Midbrain (tissue), 1 donor: ENCODE measurements at places on chromosomes 7 and 10.

DNA sequence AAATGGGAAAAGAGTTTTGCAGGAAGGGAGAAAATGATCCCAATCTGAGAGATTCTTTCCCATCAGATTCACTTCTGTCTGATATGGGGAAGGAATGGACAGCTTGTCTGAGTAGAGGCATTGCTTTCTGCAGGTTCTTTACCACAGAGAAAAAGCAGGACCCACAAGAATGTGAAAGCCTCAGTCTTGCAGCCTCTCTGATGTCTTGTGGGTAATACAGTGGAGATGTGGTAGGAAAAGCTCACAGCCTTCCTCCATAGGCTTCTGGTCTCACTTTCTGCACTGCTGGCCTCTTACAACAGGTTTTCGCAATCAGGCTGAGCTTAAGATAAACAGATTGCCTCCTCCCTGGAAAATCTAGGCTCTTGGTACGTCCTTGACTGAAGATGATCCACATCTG lies 551 bp downstream of the IFIT1 start:
- peak; percentile 51 for DNase-seq

GRCh38 chr7:21543528-21544302 lies 876 bp downstream of the DNAH11 start:
- no peak for DNase-seq

DNA sequence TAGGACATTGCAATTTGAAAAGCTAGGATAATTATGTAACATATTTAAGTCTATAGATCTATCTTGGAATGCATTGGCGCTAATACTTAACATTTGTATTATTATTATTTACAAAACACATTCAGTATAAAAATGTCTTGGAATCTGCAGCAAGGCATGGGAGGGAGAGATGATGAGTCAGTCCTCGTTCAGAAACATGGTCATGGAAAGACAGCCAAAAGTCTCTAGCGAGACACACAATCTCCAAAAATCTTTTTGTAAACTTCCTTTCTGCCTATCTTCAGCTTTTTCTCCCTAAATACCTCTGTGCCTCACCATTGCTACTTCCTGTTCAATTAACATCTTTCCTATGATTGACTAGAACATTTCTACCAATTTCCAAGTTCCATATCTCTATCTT lies 188.4 kb upstream of the CACNA2D1 start:
- DNase-seq: no peak

- no peak for DNase-seq
Observed at GRCh38 chr7:148738737-148739535, 40.2 kb downstream of the CUL1 start.

GRCh38 chr7:94492601-94493000 lies 17.0 kb upstream of the CASD1 start:
- DNase-seq: no peak

DNA sequence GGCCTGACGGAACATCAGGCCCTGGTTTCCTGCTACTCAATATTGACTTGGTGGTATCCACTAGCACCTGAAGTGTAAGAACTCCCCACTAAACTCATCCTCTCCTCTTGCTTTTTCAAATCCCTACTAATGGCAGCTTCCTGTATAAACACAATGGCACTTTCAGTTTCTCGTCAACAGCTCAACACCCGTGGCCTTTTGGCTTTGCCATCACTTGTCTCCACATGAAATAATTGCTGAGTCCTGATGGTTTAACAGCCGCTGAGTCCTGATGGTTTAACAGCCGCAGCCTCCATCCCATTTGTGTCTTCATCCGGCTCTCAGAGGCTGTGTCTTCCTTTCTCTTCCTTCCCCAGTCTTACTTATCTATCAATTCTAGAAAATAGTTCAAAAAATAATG lies 261.4 kb upstream of the PITRM1 start:
- DNase-seq: no peak

- no peak for DNase-seq
Observed at GRCh38 chr7:84714765-84715164, 472.1 kb downstream of the SEMA3D start.

DNA sequence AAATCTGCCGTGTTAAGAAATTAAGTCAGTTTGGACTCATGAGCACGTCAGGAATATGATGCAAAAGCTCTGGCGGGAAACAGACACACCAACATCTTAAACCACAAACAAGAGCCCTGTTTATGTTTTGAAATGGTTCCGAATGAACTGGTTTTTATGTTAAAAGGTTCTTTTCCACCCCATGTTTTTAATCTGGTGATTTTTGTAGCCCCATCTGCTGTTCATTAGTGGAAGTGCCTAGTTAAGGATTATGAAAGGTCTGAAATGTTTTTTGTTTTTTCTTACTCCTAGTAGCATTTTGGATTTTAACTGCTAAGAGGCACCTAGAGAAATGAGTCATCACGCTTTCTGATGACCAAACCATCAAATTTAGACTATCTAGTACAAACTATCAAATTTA lies 404.1 kb upstream of the MKI67 start:
- peak; percentile 36 for DNase-seq

- DNase-seq: no peak
Observed at GRCh38 chr10:60788544-60788943, 10.3 kb downstream of the CDK1 start.

DNA sequence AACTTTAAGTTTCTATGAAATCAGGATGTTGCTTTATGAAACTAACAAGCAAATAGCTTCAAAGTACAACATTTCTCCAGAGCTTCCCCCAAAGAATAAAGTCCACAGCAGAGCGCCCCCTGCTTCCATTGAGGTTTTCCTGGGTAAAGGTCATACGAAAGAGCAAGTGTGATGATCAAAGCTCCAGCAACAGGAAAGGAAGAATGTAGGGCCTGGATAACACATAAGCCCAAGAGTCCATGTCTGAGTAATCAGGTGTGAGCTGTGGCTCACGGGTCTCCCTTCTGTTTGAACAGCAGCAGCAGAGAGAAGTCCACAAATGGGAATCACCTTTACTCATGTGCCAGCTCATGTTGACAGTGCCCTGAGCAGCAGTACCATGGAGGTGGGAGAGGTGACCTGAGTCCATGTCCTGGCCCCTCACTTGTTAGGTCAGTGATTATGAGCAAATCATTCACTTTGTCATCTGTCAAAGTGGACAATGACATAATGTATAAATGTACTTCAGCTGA lies 50.5 kb downstream of the MRPL32 start:
- no peak for DNase-seq

DNA sequence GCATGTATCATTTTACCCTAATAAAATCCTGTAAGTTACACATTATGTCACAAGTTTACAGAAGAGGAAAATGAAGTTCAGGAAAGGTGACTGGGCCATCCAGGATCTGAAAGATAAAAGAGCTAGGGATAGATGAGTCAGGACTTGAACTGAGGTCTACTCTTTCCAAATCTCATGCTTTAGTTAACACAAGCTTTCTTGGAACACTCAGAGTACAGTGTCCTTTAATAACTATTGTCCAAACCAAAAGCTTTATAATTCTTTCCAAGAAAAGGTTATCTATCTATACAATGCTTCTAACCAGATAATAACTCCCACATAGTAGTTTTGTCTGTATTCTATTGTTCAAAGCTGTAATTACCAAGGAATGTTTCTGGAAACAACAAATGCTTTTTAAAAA lies 164.6 kb downstream of the LRRN3 start:
- DNase-seq: no peak

DNA sequence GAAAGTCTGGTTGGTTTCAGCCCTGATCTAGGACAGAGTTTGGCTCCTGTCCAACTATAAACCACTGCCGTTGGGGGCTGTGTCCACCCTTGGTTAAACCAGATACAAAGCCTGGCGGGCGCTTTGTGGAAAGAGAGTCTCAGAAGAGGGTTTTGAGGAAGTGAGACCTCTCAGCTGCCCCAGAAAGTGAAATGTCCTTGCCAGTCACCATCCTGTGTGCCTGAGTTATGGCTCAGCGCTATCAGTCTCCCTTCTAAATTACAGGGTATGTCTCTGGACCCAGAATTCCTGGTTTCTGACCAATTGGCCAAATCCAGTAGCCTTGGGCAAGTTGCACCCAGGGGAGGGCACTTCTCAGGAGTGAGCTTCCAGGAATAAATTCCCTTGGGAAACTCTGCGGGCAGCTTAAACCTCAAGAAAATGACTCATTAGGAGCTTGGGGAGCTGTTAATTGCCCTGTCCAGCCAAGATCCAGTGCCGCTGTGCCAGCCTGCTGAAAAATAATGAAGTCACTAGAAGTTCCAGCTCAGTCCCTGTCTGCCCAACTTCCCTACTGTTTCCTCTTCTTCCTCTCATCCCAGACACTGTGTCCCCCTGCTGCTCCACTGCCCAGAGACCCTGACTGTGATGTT lies 66.7 kb upstream of the PDZD8 start:
- no peak for DNase-seq

GRCh38 chr10:58963723-58964124 lies 212.7 kb upstream of the PHYHIPL start:
- peak; percentile 97 for DNase-seq

GRCh38 chr7:34084651-34085050 lies 179.3 kb downstream of the BMPER start:
- no peak for DNase-seq

DNA sequence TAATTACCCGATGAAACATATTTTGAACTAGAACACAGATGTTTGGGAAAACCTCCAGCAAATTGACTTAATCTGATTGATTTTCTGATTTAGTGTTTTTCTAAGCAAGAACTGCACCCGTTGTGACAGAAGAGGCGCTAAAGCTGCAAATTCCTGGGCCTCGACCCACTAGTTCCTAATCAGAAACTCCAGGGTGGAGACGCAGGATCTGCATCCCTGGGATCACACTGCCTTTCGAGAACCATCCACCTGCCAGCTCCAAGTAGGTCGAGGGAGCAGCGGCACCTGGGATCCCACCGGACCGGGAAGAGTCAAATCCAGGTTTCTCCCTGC lies 136.8 kb upstream of the CDCA7L start:
- peak; percentile 55 for DNase-seq

DNA sequence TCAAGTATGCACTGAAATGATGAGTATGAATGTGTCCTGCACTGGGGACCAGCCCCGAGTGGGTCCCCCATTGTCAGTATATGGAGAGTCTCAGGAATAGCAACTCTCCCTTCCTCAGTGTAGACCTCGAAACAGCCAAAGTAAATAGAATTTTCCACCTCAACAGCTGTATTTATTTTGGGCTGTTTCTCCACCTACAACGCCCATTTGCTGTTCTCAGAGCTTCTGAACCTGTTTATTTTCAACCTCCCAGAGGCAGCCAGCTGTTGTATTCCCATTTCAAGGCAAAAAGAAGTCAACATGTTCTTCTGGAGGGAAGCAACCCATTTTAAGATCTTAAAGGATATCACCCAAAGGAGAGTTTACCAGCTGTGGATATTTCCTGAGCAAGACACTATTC lies 59.6 kb upstream of the BICC1 start:
- DNase-seq: no peak
